Activated CD8-positive, alpha-beta T cell treated with anti-CD3 and anti-CD28 coated beads for 36 hours (primary cell): ENCODE measurements at places on chromosomes 16 and 17. TPM values are rescaled to one million over a fixed set of nuclear protein-coding genes. Genes with fewer than 3 reads are reported as not detected.

The KRTAP3-1 gene
- total RNA-seq = not detected

The HAS3 gene
- total RNA-seq = 0.11 TPM

- DNase-seq = no peak
Observed at GRCh38 chr17:52026075-52026474, 132.4 kb downstream of the CA10 start.

The TBC1D3E gene
- total RNA-seq = not detected

- no peak for DNase-seq
Observed at GRCh38 chr17:79212149-79213087, 137.8 kb downstream of the ENGASE start.

GRCh38 chr16:19879241-19879792 is 5.3 kb downstream of the GPRC5B start:
- DNase-seq = no peak

DNA sequence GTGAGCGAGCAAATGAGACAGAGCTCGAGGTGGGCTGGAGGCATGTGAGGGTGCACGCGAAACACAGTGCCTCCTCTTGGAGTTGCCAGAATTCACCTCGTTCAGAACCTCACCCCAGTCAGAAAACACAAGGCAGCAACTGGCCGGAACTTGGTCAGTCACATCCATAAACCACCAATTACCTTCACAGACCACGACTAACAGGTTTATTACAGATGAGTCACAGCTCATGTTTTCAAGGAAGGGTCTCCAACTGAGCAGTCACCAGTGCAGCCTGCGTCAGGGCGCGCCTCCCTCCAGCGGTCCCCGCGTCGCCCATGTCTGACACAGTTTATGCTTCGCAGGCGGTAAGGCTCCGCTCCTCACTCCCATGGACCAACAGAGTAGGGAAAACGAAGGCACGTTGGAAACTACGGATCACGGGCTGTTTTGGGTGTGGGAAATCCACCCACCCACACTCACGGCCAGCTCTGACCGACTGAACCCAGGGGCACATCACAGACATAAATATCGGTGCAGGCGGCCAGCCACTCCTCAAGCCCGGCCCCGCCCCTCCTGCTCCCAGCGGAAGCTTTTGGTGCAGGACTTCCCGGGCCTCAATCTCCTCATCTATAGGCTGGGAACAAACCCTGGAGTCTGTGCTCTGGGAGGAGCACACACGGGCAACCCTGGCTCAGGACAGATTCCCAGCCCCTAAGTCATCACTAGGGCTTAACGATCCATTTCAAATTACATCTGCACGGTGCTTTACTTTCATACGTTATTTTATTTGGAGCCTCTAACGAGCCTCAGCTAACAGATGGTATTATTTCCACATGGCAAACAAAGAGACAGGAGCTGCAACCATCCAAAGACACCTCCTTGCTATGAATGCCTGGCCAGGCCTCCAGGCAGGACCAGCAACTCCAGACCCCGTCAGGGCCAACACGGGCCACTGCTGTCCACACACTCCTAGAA is 126.3 kb downstream of the ZNF778 start:
- DNase-seq = no peak

- DNase-seq = no peak
Observed at GRCh38 chr16:24573141-24573540, 33.8 kb downstream of the RBBP6 start.

The NXPH3 gene
- total RNA-seq = 0.29 TPM

GRCh38 chr16:30567160-30567990 is 4.1 kb downstream of the ZNF688 start:
- DNase-seq = peak; percentile 77

GRCh38 chr16:11640987-11641817 is 27.1 kb upstream of the SNN start:
- peak; percentile 44 for DNase-seq

The GDPD1 gene
- 2.0 TPM for total RNA-seq

- no peak for DNase-seq
Observed at GRCh38 chr17:43176119-43176570, 5.1 kb downstream of the NBR1 start.

- no peak for DNase-seq
Observed at GRCh38 chr17:19718613-19719354, 2.4 kb upstream of the SLC47A2 start.
